ENCODE measurements at places on chromosomes 1 and 21.
A peak's percentile ranks its signal among the peaks of the same experiment; 100 is the strongest.

DNA sequence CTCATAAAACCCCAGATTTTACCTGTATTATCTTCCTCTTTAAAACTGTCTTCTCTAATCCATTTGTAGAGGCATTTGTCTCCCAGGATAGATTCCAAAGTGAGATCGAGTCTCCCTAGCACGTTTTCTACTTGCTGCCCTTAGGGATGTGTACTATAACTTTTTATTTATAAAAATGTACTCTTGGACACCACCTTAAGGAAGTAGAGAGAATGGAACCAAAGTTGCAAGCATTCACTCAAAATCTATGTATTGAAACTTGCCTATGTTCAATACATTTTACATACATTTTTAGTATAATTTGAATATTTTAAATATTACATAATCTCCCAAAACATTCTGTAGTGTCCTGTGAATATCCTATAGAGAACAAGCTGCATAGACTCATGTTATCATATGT lies 842 bp upstream of the SPRR2A start:
- no peak for DNase-seq

DNA sequence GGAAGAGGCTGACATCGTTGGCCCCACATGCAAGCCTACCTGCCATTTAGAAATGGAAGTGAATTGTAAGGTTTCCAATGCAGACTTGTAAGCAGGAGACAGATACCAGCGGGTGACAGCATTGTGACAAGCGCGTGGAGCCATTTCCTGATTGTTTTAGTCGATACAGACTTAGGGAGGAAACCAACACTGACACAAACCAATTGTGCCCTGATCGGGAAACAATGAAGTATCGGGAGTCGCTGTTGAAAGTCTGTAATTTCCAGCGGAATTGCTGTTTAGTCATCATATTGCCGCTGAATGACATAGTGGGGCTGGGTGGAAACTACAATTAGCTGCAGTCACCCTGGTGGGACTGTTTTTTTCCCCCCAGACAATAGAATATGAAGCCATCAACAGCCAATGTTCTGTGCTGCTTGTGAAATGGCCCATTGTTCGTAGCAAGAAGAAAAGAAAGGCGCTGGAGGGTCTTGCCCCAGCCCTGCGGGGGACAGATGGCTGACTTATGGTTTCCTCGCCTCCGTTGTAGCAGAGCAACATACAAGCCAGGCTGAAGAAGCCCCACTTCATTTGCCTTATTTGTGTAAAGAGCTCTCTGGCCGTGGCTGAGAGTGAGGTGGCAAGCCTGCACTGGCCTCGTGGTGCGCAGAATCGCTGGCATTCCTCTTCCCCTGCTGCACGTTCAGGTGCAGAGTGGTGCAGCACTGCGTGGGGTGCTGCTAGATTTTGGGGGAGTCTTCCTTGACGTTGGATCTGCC lies 462.7 kb downstream of the CAMTA1 start:
- DNase-seq: no peak

GRCh38 chr21:34642211-34643075 lies 26.4 kb upstream of the CLIC6 start:
- DNase-seq: no peak

DNA sequence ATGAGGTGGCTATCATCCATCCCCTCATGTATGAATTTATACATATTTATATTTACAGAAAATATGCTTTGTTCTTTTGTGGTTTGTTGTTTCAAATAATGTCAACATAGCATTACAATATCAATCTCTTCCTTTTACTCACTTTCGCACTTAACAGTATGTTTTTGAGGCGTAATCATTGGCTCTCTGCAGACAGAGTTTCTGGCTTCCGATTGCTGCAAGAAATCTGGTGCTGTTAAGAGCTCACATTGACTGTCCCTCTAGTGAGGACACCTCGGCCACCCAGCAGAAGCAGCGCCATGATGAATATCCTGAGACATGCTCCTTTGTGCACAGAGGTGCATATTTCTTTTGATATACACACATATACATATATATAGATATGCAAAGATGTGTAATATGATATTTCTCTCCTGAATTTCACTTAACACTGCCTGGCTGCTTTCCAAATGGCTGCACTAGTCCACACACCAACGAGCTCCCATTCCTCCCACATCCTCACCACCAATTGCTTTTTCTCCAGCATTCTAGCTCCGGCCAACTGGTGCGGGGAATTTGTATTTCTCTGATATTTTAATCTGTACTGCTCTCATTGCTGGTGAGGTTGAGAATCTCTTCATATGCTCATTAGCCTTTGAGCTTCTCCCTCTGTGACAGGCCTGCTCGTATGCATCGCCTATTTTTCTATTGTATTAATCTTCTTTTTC lies 248.4 kb downstream of the SIPA1L2 start:
- DNase-seq: no peak

DNA sequence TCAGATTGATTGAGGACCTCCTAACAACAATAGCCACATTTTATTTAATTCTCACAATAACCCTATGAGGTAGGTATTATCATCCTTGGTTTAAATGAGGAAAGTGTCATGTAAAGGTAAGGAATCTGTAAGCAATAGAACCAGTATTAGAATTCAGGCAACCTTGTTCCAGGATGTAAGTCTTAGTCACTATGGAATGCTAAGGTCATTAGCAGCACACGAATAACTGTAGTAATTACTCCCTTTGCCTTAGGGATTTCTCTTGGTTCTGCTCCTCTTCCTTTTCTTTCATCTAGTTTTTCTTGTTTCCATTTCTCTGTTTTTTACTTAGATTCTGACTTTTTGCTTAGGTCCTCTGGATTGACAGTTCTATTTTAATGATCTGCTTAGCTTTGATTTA lies 23.1 kb upstream of the ATP6V1G3 start:
- no peak for DNase-seq

DNA sequence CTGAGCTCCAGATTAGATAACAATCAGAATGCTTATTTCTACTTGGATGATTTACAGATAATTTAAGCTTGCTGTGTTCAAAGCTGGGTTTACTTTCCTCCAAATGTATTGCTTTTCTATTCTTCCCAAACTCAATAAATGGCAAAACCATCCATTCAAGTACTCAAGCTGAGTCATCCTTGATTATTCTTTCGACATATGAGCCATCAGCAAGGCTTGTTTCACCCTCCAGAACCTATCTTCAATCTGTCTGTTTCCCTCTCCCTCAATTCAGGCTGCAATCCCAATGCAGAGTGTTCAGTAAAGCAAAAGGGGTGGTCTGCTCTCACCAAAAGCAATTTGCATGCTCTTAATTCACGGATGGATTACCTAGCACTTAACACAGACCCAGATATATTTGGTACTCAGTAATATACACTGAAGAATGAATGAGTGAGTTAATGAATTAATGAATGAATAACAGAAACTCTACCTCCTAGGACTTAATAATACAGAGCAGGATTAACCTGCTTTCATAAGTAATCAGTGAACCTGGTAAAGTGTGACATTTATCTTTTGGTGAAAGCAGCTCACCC lies 41.9 kb downstream of the DDR2 start:
- no peak for DNase-seq

- no peak for DNase-seq
Observed at GRCh38 chr1:160978510-160978927, 23.9 kb upstream of the ITLN2 start.

GRCh38 chr1:184552446-184552845 lies 165.6 kb downstream of the C1orf21 start:
- DNase-seq: no peak

DNA sequence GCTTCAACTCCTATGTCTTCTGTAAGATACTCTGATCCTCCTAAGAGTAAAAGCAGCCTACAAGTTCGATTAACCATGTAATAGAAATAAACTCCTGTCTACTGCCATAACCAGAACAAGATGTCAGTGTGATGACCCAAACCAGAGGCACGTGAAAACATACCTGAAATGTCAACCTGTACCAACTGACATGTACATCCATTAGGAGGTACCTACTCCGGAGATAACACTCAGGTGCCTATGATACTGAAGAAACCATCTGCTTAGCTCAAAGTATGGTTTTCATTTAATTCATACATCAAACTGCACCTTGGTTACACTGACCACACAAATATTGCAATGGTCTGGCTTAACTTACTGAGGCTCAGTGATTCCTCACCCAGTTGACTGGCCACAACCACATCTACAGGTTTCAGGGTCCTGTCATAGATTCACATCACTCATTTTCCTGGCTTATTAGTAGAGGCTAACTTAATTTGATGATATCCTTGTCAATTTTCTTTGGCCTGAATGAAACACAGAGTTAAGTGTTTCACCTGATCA lies 4.4 kb downstream of the ITPKB start:
- DNase-seq: no peak

DNA sequence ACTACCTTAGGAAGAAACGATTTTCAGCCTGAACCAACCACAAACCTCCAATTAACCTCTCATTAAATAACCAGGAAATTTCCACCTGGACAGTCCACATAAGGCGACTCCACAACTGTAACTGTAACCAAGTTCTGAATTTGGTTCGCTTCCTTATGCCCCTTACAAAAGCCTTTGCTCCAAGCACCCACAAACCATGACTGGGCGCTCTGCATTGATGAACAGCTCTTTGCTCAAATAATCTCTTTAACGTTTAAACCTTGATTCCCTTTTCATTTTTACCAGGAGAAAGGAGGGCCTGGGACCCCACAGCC lies 38.2 kb upstream of the ZNF124 start:
- no peak for DNase-seq

DNA sequence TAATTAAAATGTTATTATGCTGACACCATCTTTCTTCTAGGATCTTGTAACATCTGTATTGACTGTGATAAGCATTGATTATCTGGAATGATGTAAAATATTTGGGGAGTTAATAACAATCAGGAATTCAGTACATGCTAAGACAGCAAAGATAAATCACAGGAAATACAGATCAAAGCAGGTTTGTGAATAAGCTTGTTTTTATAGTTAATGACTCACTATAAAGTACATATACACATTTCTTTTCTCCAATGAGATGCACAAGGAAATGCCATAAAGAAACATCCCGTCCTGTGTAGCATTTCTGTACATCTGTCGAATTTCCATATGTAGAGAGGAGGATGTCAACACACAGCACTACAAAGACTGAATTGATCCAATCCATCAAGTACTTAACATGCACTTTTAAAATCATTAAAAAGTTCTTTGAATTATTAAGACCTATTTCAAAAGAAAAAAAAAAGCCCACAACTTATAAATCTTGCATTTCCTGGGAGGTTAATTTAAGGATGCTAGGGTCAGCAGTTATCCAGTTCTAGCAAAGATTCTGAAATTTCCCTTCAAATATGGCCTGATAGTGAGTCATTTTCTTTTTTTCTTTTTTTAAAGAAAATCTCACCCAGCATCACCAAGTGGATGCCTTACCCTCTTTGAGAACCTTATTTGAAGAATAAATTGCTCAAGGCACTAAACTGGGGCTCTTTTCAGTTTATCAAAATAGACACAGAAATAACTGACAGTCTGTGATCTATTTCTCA lies 243.2 kb upstream of the NR5A2 start:
- no peak for DNase-seq

- DNase-seq: no peak
Observed at GRCh38 chr1:201734786-201735185, 94.2 kb upstream of the IPO9 start.

- no peak for DNase-seq
Observed at GRCh38 chr1:44408212-44408582, 3.1 kb downstream of the RNF220 start.

- peak; percentile 92 for DNase-seq
Observed at GRCh38 chr1:83998498-83999315, at the start of gene TTLL7. Gene TTLL7, minus strand, starts transcription at chr1:83999132. Its CDS starts 46,921 bp downstream, at chr1:83952211.

- DNase-seq: no peak
Observed at GRCh38 chr1:205310976-205311704, 10.4 kb downstream of the NUAK2 start.

GRCh38 chr1:47190857-47191256 lies 1.0 kb upstream of the PDZK1IP1 start:
- DNase-seq: no peak

- no peak for DNase-seq
Observed at GRCh38 chr21:38903690-38904139, 98.0 kb downstream of the ETS2 start.

DNA sequence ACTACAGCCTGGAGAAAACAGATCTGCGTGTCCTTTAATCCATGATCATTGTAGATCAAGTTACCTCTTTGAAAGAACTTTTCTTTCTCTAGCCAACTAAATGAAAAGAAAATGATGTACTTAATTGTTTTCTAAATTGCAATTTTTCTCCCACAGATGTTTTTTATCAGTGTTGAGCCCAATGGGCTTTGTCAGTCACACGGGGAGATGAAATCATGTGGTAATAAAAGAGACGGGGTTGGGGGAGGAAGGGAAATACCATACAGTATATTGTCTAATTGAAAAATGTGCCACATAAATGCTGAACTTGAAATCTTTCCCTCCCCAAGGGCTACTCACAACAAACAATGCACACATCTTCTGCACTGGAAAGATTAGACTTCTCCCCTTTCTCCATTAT lies 58.4 kb downstream of the NTMT2 start:
- DNase-seq: no peak

DNA sequence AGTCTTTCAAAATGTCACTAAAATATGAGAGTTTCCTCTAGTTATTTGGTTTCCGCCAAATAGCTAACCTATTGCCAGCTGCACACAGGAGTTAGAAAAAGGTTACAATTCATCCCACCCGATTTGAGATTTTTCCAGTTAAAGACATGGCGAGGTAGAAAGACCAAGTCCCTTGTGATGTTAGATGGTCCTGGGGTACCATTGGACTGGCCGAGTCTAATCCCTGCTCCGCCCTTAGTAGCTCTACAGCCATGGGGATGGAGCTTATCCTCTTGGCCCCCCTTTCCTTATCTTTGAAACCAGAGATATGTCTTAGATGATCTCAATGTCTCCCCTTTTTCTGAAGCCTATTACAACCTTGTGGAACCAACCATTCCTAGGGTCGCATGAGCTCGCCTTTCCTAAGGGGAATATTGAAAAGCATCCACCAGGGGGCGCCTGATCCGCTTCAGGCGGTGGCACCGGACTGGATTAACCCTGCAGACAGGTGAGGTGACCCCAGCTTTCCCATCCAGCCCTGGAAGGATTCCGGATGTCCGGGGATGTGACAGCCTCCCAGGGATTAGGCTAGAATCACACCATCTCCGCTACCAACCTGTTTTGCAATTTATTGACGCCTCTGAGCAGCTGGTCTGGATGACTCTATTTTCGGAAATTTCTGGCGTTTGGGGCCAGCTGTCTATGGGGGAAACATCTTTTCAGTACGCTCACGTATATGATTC lies 68.3 kb upstream of the SIM2 start:
- peak; percentile 67 for DNase-seq

- DNase-seq: no peak
Observed at GRCh38 chr1:64302971-64303370, 99.5 kb downstream of the UBE2U start.

DNA sequence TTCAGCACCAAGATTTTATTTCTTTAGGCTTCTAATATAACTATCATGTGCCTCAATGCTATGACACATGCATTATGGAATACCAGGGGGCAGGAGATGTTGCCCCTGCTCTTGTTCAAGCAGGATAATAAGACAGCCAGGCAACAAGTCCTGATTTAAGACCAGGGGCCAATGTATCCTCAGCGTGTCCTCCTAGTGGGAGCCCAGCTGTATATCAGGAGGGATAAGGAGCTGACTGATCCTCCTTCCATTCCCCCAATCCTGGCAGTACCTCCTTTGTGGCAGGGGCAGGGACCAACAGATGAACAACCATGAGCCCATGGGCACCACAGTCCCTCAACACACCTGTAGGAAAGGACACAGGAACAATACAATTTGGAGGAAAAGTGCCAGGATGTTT lies 29.3 kb downstream of the SORT1 start:
- DNase-seq: no peak

Measured in SK-N-SH (cell line).